ENCODE measurements at places on chromosomes 1 and 21. TPM values are rescaled to one million over a fixed set of nuclear protein-coding genes. Genes with fewer than 3 reads are reported as not detected.

Gene LIPI
- total RNA-seq, result not detected

Gene CCDC190
- total RNA-seq, result 1.1 TPM

Gene GFI1
- total RNA-seq, result under 0.01 TPM

Gene RAB3B
- total RNA-seq, result 14.5 TPM

Gene SLC26A9
- total RNA-seq, result not detected

Gene CYYR1
- total RNA-seq, result under 0.01 TPM

Gene LRRC53
- not detected for total RNA-seq

Gene TSPEAR
- not detected for total RNA-seq

Gene CATSPER4
- not detected for total RNA-seq

Gene HSD3B2
- total RNA-seq, result not detected

Gene AUNIP
- 0.88 TPM for total RNA-seq

Gene LINGO4
- total RNA-seq, result not detected

Gene ELK4
- total RNA-seq, result 27.1 TPM

Gene PDC
- total RNA-seq, result not detected

Gene ADORA3
- total RNA-seq, result not detected

Gene KRTAP13-2
- not detected for total RNA-seq

Gene RNPEP
- 64.8 TPM for total RNA-seq

Gene ETV3L
- not detected for total RNA-seq

Gene C1orf35
- 5.3 TPM for total RNA-seq

Gene PAPPA2
- total RNA-seq, result 5.8 TPM

Data from osteoblast (primary cell).